Activated CD4-positive, alpha-beta T cell treated with anti-CD3 and anti-CD28 coated beads, Interleukin-2, amount 10 ng/mL, durations not matched to agents 24 days and 14 days (primary cell): ENCODE measurements at places on chromosomes 16 and 17.

DNA sequence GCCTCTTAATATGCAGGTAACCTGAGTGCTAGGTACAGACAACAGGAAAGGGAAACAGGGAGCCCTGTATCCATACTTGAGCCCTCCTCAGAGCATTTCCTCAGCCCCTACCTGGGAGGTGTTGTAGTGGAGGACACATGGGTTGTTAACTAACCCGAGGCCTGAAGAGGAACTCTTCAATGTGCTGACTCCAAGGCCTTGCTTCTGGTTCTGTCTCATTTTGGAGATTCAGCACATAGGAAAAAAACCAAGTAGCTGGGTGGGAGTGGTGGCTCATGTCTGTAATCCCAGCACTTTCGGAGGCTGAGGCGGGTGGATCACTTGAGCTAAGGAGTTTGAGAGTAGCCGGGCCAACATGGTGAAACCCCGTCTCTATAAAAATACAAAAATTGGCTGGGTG, 24.8 kb downstream of the SNX11 start:
- DNase-seq: no peak

DNA sequence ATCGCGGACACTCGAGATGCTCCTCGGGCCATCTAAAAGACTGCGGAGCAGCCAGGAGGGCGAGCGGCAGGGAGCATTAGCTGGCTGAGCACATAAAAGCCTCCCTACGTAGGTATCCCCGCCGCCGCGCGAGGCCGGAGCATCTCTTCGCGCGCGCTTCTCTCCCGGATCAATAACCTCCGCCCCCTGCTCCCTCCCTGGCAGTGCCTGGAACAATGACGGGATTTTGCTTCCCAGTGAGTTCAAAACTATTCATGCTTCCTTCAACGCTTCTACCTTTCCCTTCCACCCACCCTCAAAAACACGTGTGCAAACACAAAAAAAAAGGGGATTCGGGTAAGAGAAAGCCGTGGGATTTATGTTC, 984 bp downstream of the CENPV start:
- DNase-seq: peak; percentile 76

DNA sequence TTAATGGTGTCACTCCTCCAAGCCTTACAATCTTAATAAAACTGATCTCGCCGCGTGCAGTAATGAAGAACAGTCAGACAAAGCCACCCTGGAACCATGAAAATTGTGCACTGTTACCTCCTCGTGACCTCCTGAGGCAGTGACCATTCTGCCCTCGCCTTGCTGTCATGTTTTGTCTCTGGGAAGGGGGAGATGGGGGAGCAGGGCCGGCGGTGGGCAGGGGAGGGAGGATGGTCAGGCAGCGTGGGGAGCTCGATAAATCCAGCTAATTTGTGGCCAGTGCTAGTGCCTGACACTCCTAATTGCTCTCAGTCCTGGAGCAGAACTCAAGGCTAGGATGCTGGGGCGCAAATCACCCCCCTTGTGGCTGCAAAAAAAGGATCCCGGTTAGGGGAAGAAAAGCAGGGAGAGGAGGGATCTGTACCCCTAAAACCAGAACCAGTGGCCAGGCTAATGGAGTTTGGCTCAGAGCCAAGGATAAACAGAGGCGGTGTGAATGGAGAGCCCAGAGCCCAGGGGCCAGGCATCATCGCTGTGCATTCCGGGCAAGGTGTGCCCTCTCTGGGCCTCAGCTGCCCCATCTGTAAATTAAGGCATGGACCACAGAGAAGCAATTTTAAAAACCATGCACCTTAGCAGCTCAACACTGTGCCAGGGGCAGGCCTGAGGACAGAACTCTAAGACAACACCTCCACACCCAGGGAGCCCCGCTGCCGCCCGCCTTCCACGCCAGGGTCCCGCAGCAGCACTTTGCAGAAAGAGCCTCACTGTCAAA, 113.3 kb downstream of the ZNF423 start:
- DNase-seq: no peak

DNA sequence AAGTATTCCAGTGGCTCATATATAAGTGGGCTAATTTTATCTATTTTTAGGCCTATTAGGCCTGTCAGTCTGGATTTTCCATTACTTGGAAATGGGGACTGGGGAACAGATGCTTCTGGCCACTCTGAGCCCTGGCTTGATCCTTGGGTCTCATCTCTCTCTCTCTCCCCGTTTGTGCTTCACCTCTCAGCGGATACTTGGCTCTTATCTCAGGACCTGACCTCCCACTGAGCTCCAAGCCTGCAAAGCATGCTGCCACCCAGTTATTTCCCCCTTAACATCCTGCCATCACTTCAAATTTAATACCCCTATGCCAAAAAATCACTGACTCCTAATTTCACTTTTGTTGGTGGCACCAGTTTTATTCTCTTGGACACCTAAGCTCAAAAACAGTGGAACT, 4.2 kb downstream of the ZNF843 start:
- DNase-seq: no peak

DNA sequence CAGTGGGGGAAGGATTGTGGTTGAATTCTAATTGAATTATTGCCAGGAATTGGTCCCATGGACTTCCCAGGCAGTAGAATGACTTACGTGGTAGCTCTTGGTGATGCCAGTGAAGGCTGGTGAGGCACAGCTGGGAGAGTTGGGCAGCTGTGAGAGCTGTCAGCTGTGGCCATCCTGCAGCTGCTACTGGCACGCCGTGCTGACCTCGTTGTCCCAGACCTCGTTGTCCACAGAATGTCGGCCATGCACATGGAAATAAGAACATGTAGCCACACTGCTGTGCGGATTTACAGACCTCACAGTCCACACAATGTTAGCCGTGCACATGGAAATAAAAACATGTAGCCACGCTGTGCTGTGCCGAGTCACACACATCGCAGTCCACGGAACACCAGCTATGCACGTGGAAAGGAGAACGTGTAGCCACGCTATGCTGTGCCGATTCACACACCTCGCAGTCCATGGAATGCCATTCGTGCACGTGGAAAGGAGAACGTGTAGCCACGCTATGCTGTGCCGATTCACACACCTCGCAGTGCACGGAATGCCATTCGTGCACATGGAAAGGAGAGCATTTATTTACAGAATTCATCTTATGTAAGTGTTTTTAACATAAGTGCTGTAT, 59.2 kb downstream of the BANP start:
- no peak for DNase-seq

- no peak for DNase-seq
Measured at GRCh38 chr16:63945806-63946205, 1176.1 kb downstream of the CDH11 start.

DNA sequence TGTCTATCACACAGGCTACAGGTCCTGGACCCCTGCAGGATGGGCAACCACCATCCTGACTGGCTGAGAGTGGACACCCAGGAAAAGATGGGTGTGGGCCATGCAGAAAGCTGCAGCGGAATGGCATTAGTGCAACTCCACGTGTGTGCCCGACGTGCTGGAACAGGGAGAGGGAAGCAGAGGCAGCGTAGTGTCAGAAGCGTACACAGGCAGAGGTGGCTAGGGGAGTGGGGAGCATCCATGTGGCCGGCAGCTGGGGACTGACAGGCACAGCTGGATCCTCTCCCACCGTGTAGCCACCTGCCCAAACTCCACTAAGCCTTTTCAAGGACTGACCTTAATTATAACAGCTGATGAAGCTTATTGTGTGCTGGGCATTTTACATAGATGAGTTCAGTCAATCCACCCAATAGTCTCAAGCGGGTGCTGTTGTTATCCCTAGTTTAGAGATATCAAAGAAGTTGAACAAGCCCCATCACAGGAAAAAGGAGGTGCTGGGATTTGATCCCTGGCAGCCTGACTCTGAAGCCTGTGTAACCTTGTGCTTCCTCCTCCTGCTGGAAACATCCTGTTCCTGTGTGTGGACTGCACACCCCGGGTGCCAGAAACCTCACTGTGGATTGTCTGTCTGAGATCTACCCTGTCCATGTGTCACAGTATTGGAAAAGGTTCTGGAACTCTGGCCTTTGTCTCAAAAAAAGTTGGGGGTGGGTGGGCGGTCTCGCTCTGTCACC, 114.0 kb downstream of the PRKCA start:
- DNase-seq: no peak

GRCh38 chr17:42363767-42364585, 24.3 kb downstream of the STAT3 start:
- DNase-seq: no peak

- DNase-seq: no peak
Measured at GRCh38 chr17:977166-977565, 2.4 kb downstream of the NXN start.

GRCh38 chr17:83007504-83008185, 71.8 kb upstream of the METRNL start:
- no peak for DNase-seq

DNA sequence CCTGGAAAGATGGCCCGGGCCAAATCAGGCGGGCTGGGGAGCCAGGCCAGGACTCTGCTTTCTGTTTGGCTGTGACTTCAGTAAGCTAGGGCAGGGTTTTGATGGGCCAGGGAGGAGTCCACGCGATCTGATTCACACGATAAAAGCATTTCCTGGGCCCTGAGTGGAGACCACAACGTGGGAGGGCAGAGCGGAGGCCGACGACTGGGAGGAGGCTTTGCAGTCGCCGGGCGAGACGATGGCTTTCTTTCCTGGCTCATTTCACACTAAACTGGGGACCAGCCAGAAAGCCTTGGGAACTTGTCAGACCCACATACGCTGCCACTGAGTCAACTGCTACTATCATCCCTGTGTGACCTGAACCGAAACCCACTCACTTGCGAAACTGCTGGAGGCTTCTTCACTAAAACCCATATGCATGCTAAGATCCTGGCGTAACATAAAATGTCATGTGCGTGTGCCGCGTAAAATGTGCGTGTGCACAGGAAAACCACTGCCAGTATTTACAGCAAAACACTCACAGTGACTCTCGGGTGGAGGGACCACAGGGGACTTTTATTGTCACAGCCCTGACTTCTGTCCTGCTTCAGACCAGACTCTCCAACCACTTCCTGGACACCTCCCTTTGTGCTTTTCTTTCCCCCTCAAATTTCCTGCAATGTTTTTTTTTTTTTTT, 14.2 kb upstream of the RHBDF2 start:
- DNase-seq: peak; percentile 95

DNA sequence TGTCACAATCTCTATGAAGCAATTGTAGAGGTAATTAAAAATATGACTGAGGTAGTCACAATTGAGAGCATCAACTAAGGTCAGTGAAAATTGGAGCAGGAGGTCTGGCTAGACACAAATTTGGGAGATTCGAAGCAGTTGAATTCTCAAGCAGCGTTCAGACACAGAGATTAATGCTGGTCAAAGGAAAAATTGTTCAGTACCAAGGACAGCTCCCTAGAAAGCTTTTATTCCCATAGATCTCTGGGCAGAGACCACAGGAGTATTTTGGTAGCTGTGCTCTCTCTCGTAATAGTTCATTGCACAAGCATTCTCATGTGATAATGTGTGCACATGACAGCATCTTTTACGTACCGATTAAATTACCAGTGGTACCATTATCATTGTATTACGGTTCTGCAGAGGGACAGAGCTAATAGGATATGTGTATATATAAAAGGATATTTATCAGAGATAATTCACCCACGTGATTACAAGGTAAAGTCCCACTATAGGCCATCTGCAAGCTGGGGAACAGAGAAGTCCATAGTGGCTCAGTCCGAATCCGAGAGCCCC, 387.5 kb upstream of the HSBP1 start:
- DNase-seq: no peak

DNA sequence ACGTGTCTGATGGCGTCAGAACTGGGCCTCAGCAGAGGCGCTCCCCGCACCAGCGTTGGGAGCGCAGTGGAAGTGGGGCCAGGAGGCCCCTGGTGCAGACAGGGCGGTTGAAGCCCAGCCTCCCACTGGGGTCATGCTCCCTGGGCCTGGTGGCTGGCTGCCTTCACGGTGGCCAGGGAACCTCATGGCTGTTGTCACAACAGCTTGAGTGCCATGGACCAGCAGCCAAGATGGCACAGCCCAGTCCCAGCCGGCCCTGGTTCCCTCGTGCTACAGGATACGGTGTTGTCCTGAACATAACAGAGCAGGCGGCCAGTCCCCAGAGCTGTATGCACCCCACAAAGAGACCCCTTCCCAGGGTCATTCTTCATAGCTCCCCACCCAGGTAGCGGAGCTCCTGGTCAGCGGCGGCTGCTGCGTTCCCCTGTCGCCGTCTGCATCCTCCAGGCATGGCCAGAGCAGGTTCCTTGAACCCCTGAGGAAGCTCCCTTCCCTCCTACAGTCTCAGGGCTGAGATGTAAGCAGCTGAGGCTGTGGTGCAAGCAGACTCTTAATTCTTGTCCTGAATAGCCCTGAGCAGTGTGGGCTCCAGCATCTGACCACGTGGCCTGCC, 29.7 kb downstream of the NME3 start:
- no peak for DNase-seq

- no peak for DNase-seq
Measured at GRCh38 chr16:31052114-31052513, 18.8 kb downstream of the STX4 start.

GRCh38 chr16:89709166-89709565, 7.7 kb upstream of the SPATA2L start:
- DNase-seq: no peak

DNA sequence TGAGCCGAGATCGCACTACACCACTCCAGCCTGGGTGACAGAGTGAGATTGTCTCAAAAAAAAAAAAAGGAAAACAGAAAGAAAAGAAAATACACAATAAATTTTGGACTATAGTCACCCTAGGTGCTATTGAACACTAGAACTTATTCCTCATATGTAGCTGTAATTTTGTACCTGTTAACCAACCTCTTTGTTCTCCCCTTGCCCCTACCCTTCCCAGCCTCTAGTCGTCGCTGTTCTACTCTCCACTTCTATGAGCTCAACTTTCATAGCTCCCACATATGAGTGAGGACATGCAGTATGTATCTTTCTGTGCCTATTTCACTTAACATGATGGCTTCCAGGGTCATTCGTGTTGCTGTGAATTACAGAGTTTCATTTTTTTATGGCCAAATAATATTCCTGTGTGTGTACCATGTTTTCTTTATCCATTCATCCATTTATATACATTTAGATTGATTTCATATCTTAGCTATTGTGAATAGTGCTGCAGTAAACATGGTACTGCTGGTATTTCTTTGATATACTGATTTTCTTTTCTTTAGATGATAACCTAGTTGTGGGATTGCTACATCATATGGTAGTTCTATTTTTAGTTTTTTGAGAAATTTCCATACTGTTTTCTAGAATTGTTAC, 28.3 kb downstream of the VPS35L start:
- DNase-seq: peak; percentile 74

GRCh38 chr16:17362183-17362582, 108.6 kb downstream of the XYLT1 start:
- DNase-seq: no peak

DNA sequence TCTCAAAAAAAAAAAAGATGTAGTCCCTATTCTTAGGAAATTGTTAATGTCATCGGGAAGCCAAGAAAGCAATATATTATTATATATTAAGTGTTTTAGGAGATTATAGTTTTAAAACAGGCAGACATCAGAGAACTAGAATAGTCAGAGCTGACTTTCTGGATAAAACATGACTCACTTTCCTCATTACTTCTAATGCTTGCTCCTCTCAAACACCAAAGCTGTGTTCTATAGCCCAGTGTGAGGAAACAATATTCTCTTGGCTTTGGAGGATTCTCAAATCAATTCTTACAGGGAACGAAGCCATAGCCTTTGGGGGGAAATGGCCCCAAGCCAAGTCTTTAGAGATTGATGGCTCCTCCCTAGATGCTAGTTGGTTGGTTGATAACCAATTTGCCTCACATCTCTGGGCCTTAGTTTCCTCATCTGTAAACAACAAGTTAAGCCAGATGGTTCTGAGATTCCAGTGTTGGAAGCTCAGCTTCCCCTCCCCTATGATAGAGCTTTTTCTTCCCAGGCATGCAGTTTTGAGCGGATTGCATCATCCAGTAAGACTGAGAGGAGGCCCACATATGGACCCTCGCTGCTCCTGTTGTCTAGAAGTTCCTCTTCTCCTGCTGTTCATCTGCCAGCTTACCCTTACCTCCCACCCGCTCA, 12.4 kb downstream of the NMT1 start:
- DNase-seq: no peak

GRCh38 chr17:4998732-4999429, 1.1 kb downstream of the KIF1C start:
- DNase-seq: peak; percentile 66
